ENCODE measurements at places on chromosomes 4 and X.

DNA sequence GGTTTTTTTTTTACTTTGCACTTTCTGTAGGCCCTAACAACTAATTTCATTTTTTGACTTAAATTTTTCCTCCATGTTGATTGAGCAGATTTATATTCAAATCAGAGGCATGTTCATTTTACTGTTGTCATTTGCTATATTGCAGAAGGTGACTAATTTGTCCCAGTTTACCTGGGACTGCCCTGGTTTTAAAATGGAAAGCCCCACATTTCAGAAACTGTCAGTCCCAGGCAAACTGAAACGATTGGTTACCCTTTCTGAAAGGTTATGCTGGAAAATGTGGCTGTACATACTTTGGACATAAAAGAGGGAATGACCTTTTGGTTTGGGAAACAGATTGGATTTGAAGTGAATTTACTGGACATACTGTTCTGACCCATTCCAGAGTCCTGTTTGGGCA, 160.0 kb downstream of the SPCS3 start:
- no peak for DNase-seq

GRCh38 chrX:40506201-40506985, 74.4 kb upstream of the ATP6AP2 start:
- no peak for DNase-seq

GRCh38 chrX:121191779-121192178, 144.4 kb downstream of the GLUD2 start:
- DNase-seq, result no peak

DNA sequence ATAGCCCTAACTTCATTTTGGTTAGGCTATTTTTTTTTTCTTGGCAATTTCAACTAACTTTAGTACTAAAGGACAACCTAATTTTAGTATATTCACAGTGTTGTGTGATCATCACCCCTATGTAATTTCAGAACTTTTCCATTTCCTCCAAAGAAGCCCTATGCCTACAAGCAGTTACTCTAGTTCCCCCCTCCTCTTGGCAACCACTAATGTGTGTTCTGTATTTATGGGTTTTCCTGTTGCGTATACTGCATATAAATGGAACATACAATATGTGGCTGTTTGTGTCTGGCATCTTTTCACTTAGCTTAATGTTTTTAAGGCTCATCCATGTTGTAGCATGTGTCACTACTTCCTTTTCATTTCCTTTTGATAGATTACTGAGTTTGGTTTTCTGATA, 57.6 kb downstream of the N4BP2 start:
- no peak for DNase-seq

DNA sequence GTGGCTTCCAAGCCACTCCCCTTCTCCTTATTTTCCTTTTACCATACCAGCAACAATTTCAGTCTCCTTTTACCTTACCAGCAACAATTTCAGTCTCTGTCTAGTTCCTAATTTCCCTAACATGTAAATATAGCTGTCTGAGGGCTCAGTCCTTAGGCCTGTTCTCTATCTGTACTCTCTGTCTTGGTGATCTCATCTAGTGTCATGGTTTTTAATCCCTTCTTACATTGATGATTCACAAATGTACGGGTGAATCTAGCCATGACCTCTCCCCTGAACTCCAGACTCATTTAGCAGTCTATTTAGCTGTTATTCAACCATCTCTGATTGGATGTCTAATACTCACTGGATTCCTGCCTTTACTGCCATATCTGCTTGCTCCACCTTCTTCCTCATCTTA, 7.2 kb downstream of the IL15 start:
- DNase-seq, result no peak

GRCh38 chrX:10855845-10856244, 235.5 kb upstream of the MID1 start:
- no peak for DNase-seq

DNA sequence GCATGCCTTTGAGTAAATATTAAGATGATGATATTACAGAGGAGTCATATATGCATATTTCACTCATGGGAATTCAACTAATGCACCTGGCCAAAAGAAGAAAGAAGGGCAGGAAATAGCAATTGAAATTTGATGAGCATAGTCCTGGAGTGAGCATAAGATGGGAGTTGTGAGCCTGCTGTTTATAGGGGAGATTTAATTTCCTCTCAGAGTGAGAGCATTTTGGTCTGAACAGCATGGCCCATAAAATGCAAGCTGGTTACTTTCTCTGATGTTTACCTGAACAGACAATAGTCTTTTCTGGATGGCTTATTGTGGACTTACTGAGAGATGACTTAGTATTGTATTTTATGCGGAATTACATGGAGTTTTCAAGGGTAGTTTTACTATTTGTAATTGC, 53.6 kb downstream of the FHIP1A start:
- no peak for DNase-seq

Measured in GM12892 (cell line).